ENCODE measurements at places on chromosomes 4 and X. TPM values are rescaled to one million over a fixed set of nuclear protein-coding genes. Genes with fewer than 3 reads are reported as not detected.
A peak's percentile ranks its signal among the peaks of the same experiment; 100 is the strongest.

Gene IQSEC2
- total RNA-seq = 2.2 TPM

Gene AFM
- total RNA-seq = not detected

- DNase-seq = no peak
Measured at GRCh38 chrX:41335958-41336331, 2.0 kb downstream of the DDX3X start.

DNA sequence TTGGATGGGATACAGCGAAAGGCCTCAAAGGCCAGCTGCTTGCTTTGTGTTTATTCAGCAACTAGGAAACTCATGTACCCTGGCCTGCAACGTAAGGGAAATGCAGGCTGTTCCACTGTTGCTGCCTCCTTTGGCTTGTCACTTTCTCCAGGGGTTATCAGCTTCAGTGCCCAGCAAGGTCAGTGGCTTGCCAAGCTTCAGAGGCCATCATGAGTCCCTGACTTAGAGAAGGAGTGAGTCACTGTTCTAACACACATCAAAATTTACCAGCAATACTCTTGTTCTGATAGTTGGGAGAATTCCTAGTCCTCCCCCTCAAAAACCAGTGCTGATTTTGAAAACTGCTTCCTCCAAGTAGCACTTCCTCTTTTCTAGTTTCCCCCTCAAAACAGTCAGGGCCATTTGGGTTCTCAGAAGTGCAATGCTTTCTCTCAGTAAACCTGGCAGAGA, 250.8 kb downstream of the ARHGAP24 start:
- DNase-seq = no peak

GRCh38 chr4:169151671-169152070, 119.1 kb downstream of the SH3RF1 start:
- no peak for DNase-seq

Gene PDLIM3
- 144 TPM for total RNA-seq

DNA sequence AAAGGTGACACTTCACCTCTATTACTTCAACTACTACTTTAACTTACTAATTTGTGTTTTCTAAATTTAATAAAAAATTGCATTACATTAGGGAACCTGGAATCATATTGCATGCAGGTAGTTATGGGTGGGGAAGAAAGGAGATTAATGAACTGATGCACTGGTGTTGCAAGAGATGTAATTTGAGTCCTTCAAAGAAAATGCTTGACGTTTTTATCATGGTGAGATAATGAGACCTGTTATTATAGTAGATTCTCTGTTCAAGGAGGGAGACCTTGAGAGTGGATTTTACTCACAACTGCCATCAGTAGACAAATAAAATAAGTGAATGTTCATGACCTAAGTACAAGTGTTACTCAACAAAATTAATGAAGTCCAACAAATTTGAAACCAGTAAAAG, 26.4 kb upstream of the MED14 start:
- no peak for DNase-seq

GRCh38 chr4:55921093-55921492, 27.7 kb upstream of the CEP135 start:
- no peak for DNase-seq

DNA sequence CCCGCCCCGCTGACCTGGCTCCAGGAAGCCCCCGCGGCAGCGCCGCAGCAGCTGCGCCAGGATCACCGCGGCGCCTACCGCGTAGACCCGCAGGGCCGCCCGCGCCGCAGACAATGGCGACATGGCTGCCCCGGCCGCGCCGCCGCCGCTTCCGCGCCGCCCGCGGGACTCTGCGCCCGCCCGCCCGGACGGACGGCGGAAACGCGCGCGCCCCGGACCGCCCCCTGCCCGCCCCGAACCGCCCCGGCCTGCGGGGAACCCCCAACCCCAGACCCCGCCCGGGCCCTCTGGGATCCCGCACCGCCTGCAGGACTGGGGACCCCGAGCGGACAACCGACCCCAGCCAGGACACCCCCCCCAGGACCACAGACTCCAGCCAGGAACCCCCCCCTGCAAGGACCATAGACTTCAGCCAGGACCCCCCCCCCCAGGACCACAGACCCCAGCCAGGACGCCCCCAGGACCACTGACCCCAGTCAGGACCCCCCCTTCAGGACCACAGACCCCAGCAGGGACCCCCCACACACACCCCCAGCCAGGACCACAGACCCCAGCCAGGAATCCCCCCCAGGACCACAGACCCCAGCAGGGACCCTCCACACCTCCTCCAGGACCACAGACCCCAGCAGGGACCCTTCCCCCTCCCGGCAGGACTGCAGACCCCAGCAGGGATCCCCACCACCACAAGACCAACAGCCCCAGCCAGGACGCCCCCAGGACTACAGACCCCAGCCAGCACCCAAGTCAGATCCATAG, at the start of the genes DHRSX and ZBED1:
Gene DHRSX, minus strand, starts transcription at position 174 of the 756 bp plus-strand sequence. Its CDS starts 51 bp downstream, at position 123.
Gene ZBED1, minus strand, starts transcription at position 174 of the 756 bp plus-strand sequence. CDS start 10,257 bp downstream, outside the sequence.
- peak; percentile 56 for DNase-seq

GRCh38 chrX:133749951-133750350, 235.4 kb downstream of the GPC3 start:
- DNase-seq = no peak

GRCh38 chr4:14110407-14110806, 482.9 kb upstream of the BOD1L1 start:
- DNase-seq = no peak

DNA sequence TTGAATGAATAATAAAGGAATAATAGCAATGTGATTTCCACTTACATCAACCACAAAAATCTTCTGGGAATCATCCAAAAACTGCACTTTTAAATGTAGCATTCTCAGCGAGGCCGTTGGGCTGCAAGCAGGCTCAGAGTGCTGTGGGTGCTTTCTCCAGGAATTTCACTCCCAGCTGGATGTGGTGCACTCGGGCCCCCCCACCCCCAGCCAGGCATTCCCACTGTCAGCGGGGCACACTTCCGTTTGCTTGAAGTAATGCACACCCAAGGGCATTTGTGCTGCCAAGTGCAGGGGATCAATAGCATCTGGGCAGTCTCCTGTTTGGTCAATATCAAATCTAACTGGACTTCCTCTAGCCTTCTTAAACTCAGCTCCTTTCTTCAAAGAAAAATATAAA, at the start of gene FRMD7:
Gene FRMD7, minus strand, starts transcription at position 278 of the 400 bp plus-strand sequence. Its CDS starts 176 bp downstream, at position 102.
- peak; percentile 4 for DNase-seq

- no peak for DNase-seq
Measured at GRCh38 chr4:84235126-84235944, 263.8 kb downstream of the NKX6-1 start.

DNA sequence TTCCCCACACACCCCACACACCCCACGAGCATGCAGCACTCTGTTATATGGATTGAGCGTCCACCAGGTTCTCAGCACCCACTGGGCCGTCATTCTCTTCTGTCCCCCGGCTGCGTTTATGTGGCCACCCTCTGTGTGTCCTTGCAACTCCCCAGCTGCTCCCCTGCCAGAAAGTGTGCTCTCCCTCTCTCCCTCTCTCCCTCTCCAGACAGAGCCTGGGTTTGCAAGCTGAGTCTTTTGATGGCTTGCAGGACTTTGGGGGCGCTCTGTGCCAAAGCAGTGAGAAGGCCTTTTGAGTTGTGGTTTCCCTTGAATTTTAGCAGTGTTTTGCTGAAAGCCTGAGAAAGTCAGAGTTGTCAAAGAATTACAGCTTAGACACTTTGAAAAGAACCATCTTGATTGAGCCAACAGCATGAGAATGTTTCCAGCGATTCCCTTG, 173.5 kb downstream of the DCLK2 start:
- no peak for DNase-seq

- peak; percentile 33 for DNase-seq
Measured at GRCh38 chrX:154457491-154458115, 478 bp upstream of the PLXNA3 start.

DNA sequence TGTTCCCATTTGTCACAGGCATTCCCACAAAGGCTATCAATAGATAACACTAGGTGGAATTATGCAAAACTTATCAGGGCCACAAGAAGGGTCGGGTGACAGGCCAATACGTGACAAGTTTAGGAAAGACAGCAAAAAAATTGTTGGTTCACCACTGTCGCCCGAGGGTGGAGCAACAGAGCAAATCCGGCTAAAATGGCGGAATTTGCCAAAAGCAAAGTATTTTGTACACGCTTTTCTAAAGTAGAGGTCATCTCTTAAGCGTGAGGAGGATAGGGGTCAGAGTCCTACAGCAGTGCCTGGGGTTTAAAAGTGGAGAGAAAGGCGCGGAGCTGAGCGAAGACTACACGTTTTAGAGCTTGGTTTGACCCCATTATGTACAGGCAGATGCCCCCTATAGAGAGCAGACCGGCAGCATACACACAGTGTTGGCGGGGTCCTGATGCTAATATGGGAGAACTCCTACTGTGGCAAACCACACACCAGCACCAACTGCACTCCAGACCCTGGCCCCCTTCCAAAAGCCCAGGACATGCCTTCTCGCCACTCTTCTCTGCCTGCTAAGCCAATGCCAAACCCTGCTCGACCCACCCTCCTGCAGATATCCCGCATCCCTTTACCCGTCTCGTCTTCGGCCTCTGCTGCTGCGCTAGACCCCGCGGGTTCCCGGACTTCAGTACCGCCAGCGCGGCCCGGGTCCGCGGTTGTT, 733 bp downstream of the CCNA2 start:
- DNase-seq = peak; percentile 81

GRCh38 chr4:12884846-12885796, 599.0 kb downstream of the RAB28 start:
- DNase-seq = peak; percentile 26

GRCh38 chrX:96752781-96753180, 68.1 kb downstream of the DIAPH2 start:
- DNase-seq = no peak

- DNase-seq = peak; percentile 5
Measured at GRCh38 chrX:15873566-15873965, 19.0 kb upstream of the AP1S2 start.
